Stimulated activated CD4-positive, alpha-beta T cell treated with anti-CD3 and anti-CD28 coated beads, Interleukin-12 subunit alpha, Interleukin-12 subunit beta, amount 100 ng/mL, for 48 hours (primary cell): ENCODE measurements at places on chromosomes 4 and X.
A peak's percentile ranks its signal among the peaks of the same experiment; 100 is the strongest.

- no peak for DNase-seq
Observed at GRCh38 chrX:115372152-115372551, 82.6 kb downstream of the LUZP4 start.

GRCh38 chr4:151524610-151525009 is 115.6 kb downstream of the FHIP1A start:
- no peak for DNase-seq

DNA sequence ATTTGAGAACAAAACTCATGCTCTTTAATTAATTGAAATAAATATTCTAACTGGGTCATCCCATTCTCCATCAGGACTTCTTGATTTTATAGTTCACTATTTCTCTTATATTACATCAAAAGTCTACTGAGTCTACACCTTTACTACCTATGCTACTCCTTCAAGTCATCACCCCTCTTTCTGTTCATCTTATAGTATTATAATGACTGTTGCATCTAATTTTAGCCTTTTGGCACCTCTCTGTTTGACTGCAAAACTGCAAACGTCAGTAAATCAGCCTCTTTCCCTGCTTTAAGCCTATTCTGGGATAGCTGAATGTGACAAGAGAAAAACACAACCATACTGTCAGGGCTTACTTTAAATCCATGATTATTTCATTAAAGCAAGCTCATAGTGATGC is 639.1 kb downstream of the GABRG1 start:
- DNase-seq = no peak

DNA sequence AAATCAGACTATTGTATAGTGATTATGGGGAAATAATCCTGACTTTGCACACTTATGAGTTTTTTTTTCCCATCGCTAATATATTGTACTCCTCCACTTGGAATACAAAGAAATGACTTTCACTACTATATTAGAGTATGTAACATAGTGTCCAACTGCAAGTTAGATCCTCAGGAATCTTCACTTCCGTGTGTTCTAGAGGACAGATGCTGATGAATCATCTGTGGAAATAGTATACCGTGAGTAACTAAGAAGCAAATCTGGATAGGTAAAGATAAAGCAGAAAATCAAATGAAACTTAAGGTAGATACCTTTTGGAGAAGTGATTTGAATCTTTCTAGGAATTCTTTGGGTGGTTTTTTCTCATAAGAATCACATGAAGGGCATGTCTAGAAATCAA is 8.3 kb downstream of the IL21 start:
- DNase-seq = no peak

GRCh38 chrX:22296871-22297270 is 24.2 kb downstream of the CBLL2 start:
- no peak for DNase-seq

DNA sequence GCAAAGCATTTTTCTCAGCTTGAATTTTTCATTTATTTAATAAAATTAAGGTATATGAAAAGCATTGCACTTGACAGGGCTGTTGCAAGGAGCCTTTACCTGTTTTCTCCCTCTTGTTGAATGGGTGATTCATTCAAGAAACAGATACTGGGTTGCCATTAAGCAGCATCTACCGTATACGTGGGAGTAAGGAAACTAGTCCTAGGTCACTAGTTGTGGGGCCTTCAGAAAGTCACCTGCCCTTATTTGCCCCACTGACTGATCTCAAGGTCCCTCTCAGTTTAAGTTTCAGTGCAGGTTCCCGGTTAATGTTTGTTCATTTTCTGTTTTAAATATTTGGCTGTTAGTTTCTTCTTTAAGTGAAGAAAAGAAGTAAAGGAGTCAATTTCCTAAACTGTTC is 34.0 kb downstream of the LHFPL1 start:
- DNase-seq = no peak

DNA sequence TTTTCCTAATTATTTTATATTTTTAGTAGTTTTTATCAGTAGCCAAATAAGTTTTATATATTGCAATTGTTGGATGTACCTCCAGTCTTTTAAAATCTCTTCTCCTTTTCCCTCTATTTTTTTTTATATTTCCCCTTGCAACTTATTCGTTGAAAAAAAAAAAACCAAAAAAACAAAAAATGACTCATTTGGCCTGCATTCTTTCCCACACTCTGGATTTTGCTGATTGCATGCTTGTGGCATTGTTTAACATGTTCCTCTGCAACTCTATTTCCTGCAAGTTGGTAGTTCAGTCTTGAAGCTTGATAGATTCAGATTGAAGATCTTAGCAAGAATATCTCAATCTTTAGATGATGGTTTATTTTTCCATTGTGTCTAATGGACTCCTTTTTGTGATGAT is 260.6 kb upstream of the BOD1L1 start:
- DNase-seq = no peak

DNA sequence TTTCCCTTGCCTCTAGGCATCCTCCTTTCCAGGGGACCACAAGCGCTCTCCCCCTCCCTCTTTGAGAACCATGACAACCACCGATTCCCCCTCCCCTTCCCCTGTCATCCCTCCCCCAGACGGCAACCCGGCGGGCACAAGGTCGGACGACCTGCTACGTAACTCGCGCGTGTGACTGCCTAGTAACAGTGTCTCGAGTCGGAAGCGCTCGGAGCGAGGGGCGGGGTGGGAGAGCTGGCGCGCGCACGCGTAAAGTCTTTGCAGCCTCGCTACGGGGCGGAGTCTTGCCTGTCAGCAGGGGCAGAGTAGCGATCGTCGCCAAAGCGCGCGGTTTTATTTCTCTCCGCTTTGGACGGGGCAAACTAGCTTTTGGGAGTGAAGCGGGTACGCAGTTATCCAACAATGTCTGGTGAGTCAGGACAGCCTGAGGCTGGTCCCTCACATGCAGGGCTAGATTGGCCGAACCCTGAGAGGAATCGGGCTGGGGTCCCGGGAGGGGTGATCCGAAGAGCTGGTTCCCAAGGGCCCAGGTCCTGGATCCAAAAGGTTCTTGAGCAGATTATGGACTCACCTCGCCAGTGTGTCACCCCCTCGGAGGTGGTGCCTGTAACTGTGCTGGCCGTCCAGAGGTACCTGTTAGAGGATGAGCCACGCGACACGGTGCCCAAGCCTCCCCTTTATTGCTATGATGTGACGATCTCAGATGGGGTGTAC is at the start of gene RADX:
TSS of gene RADX (plus strand) at position 300 of the 714 bp plus-strand sequence. CDS start at position 403, 103 bp downstream.
- peak; percentile 73 for DNase-seq

- DNase-seq = no peak
Observed at GRCh38 chr4:6701371-6701770, 7.7 kb downstream of the S100P start.

DNA sequence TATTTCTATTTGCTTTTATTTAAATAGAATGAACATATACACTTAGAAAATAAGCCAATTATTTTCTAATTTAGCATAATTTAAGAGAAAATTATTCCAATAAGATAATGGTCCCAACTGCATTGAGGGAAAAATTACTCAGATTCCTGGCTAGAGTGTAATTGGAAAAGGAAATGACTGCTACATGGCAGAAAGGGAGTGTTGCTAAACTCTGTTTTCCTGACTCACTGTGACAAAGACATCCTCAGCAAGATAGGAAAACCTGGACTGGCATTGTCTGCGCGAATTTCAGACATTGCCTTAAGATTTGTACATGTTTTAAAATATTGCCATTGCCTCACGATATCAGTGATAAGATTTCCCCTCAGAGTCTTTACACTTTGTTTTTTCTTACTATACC is 8.2 kb downstream of the TNIP3 start:
- DNase-seq = no peak

- no peak for DNase-seq
Observed at GRCh38 chr4:76188557-76188956, 25.1 kb downstream of the SCARB2 start.

DNA sequence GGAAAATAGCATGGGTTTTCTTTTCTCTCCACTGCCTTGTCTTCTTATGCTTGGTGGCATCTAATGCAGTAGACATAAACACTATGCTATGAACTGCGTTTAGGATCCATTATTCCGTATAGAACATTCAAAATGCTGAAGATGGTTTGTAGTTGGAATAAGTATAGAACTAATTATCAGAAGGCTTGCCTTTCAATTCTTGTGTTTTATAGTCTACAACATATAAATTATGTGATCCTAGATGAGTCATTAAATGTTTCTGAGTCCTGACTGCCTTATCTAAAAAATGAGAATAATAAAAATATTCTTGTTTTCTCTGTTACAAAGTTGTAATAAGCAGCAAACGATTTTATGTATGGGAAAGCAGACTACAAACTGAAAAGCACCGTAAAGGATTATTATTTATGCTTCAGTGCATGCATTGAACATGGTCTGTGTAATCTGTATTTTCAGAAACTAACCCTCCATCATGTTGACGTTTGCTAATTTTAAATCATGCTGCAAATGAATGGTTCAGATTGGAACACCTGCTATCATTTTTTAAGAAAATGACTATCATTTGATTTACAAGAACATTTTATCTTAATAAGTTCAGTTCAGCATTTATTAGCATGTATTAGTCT is 335.9 kb upstream of the AADAT start:
- DNase-seq = no peak

DNA sequence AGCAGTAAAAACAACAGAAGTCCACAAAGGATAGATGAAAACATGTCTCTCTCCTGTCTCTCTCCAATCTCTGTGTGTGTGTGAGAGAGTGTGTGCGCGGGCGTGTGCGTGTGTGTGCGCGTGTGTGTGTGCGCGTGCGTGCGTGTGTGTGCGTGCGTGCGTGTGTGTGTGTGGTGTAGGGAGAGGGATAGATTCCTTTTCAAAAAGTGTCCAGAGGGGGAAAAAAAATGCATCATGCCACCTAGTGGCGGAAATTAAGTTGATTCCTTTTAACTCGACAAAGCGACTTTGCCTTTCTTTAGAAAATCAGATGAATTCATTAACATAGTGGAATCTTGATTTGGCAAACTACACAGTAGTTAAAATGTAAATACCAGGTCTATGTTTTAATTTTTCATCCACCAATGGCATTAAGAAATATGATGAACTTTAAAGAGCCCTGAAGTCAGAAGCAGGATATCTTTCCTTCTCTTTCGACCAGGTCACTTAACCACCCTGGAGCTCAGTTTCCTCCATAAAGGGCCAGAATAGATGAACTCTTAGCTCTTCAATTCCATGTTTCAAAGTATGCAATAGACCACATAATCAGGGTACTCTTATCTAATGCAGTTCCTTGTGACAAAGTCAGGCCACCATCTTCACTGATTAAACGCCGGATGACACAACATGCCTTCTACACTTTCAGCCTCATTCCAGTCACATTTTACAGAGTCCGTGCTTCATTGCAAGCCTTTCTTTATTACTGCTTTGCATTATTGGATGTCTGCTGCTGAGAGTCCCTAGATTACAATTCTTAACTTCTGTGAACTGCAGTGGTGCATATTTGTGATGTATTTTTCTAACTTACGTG is 162.8 kb downstream of the FBXO8 start:
- DNase-seq = peak; percentile 3

- DNase-seq = no peak
Observed at GRCh38 chr4:124635331-124635730, 77.2 kb downstream of the ANKRD50 start.

DNA sequence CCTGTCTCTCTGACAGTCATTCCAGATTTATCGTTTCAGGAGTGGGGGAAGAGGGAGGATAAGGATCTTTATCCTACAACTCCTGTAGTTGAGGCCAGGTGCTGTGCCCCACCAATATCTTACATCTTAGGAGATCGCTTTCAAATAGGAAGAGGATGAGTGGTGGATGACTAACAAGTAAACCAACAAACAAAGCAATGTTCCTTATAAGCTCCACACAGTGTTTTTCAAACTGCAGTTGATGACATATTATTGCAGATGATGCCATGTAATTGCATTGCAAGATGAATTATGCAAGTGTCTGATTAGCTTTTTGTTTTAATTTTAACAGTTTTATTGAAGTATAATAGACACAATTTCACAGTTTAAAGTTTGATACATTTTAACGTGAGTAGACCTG is 35.8 kb upstream of the TMEM164 start:
- DNase-seq = no peak

GRCh38 chr4:25635501-25635900 is 20.1 kb upstream of the SLC34A2 start:
- no peak for DNase-seq

- DNase-seq = no peak
Observed at GRCh38 chr4:87557348-87557747, 28.2 kb upstream of the SPARCL1 start.

GRCh38 chr4:170325599-170325998 is 235.8 kb upstream of the AADAT start:
- DNase-seq = no peak

- no peak for DNase-seq
Observed at GRCh38 chrX:116317409-116317808, 119.0 kb upstream of the SLC6A14 start.

DNA sequence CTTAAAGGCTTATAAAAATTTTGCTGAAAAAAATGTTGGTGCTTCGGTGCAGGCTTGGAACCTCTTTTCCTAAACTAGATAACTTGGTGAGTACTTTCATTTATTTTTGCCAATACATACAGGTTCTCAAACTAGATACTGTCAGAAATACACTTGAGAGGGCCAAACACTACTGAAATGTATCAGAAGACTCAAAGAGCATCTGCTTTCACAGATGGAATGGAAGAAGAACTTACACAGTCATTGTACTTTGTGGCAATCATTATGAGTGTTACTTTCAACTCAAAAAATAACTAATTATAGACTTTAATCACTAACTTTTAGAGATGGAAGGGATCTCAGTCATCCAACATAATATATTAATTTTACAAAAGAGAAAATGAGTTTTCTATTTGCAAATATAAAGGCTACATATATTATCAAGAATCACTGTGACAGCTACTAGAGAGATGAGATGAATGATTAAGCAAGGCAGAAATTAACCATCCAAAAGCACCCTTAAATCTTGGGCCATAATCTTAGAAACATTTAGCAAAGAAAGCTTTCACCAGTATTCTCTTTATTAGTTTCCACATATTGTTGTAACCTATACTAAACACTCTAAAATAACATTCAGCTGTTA is 1.0 kb downstream of the ENAM start:
- DNase-seq = no peak

DNA sequence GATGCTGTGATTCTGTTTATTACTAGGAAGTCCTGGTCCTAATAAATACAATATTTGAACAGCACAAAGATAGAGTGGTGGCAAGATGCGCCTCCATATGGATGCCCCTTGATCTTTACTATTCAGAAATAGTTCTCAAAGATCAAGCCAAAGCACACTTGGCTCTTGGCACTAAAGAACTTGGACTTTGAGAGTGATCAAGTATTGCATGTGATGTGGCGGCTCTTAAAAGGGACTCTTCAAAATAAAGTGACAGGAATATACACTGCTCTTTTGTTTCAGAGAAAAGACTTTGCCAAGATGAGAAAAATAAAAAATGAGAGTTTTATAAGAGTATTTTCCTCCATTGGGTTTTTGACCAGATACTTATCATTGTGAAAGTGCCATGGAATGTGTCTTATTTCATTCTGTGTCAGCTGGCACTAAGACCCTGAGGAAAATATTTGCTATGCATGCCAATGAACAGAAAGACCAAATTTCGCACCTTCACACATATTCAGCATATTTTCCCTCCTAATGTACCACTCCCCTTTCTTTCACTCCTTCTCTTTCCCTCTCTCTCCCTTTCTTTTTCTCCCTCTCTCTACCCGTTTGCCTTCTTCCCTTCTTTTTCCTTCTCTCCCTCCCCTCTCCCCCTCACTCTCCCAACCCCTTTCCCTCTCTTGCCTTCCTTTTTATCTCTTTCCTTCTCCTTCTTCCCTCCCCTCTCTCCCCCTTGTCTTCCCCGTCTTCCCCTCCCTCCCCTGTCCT is 35.1 kb downstream of the ARHGAP24 start:
- DNase-seq = no peak
